Activated CD4-positive, alpha-beta T cell treated with anti-CD3 and anti-CD28 coated beads for 4 hours (primary cell): ENCODE measurements at places on chromosomes 16 and 17.

DNA sequence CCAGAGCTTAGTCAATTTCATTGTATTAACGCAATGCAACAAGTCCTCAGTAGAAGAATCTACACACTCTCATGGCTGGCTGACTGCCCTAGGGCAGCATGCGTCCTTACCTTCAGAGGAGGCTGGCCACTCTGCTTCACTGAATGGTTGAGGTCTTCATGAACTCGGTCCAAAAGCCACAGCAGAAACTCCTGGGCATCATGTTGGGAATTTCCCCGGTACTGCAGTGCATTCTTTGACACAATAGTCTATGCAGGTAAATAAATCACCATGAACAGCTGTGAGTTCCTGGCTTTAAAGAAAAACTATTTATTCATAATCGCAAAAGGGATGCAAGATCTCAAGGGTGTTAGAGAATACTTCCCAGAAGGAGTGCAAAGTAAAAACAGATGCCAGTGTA, 41.3 kb downstream of the USP31 start:
- DNase-seq, result no peak

GRCh38 chr16:18024611-18025010, 311.9 kb downstream of the NPIPA8 start:
- no peak for DNase-seq

DNA sequence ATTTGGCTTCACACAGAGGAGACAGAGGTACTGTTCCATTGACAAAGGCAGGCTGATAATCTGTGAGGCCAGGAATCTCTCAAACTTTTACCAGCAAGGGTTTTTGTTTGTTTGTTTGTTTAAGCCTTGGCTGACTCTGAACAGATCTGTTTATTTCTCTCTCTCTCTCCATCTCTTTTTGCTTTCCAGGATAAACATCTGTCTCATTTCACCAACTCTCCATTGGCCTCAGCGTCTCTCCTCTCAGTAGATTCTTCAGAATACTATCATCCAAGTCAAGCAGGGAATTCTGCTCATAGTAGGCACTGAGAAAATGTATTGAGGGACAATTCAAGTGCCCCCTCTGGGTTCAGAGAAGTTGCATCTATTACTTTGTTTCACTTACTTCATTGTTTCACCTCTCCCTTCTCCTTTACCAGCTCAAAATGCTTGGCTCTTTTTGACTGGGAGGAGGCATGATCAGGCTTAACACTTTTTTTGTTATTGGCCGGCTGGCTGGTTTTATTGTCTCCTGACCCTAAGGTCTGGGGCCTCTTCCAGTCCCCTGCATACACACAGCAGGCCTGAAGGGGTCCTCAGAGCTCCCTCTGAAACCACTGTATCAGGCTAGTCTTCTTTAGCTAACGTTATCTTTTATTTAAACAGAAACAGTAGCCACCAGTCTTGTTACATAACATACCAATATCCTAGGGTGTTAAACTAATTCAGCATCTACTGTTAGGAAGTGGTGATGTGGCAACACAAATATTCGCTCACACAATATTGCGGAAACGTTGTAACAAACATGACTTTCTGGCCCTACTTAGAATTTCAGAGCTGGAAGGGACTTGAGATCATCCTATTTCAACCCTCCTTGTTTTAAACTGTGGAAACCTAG, 2.0 kb upstream of the YPEL2 start:
- peak; percentile 44 for DNase-seq

DNA sequence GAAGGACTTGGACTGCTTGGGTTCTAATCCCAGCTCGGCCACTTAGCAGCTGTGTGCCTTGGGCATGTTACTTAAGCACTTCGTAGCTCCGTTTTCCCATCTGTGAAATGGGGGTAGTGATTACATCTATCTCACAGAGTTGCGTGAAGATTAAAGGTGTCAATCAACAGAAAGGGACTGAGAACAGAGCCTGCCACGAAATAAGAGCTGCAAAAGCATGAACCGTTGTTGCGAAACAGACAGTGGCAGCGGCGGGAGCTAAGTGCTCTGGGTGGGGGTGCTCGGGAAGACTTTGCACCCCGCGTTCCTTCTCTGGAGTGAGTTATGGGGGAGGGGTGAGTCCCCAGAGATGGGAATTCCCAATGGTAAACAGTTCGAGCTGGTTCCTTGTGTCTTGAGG, 79.6 kb upstream of the LHX1 start:
- no peak for DNase-seq

- DNase-seq, result no peak
These were observed 7.4 kb downstream of the MAP2K3 start for GRCh38 chr17:21291862-21292261.

DNA sequence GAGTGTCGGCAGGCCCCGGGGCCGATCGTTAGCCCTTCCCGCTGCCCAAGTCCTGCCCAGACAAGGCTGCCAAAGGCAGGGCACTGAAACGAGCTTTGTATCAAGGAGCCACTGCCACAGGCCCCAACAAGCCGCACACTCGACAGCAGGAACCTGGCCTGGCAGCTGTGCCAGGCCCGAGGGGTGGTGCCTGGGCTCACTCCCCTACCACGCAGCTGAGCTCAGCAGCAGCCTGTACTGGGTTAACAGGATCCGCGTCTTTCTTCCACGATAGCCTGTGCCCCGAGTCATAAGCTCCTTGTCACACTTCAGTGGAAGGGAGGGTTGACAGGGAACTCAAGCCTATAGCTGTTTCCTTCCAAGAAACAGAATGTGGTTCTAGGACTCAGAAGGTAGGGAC, 87.9 kb downstream of the ABR start:
- DNase-seq, result no peak

- DNase-seq, result no peak
These were observed 6.5 kb downstream of the LGALS3BP start for GRCh38 chr17:78973196-78973595.

- no peak for DNase-seq
These were observed 9.4 kb downstream of the XYLT2 start for GRCh38 chr17:50355336-50355700.

- no peak for DNase-seq
These were observed 5.4 kb upstream of the GJD3 start for GRCh38 chr17:40369923-40370322.

DNA sequence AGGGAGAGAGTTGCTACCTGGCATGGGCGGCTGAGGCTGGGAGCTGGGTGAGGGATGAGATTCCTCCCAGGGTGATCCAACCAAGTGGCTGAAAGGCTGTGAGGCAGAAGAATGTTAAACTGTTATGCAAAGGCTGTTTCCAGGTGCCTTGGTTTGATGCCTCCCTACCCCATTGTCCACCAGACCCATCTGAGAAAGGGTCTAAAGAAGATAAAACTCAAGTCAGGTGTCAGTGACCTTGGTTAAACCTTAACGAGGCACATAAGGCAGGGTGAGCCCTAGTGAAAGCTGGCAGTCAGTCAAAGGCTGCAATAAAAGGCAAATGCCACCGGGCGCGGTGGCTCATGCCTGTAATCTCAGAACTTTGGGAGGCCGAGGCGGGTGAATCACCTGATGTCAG, 23.8 kb downstream of the LDHD start:
- DNase-seq, result no peak

- no peak for DNase-seq
These were observed 78.4 kb downstream of the ABCC1 start for GRCh38 chr16:16027728-16028310.

DNA sequence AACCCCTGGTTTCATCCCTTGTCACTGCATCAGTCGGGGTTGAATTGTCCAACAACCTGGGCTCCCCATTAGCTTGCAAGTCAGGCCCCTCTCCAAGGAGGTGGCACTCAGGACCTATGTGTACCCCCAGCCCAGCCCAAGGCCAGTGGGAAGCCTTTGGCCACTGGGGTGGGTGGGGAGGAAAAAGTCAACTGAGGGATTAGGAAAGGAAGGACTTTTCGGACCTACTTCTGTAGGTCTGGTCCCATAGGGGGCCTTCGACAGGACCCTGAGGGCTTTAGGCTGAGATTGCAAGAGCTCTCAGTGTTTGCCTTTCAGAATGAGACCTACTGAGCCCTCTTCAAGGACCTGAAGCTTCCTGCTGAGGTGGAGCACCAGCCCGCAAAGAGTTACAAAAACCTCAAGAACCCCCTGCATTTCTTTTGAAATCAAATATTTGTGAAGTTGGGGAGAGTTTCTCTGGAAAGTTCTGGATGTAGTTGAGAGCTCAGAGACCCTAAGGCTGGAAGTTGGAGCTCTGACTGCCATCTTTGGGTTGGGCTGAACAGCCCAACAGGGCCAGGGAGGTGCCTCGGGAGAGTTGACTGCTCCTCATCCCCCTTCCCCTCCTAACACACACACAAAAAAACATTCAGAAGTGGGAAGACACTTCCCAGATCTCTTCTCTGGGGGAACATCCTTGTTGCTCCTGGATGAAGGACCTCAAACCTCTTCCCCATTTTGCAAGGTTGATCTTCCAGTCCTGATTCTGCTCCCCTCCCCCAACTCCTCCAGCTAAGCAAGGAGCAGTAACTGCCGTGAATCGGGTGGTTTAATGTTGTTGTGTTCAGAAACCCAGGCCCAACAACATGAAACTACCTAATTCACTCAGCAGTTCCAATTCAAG, 5.8 kb upstream of the HOXB9 start:
- no peak for DNase-seq

DNA sequence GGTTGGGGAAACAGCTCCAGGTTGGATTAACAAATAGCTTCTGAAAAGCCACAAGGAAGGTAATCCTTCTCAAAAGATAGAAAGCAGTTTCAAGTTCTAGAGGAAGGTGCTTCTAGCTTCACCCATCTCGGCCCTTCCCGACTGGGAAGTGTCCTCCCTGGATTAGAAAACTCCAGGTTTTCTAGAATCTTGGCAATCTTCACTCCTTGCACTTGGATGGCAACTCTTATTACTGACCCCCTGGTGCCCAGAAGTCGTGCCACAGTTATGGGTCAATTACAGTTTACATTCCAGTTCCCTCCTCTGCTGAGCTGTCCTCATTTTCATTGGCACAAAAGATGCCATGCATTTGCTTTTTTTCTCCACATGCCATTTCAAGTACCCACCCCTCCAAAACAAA, 65.6 kb downstream of the SMG6 start:
- no peak for DNase-seq

DNA sequence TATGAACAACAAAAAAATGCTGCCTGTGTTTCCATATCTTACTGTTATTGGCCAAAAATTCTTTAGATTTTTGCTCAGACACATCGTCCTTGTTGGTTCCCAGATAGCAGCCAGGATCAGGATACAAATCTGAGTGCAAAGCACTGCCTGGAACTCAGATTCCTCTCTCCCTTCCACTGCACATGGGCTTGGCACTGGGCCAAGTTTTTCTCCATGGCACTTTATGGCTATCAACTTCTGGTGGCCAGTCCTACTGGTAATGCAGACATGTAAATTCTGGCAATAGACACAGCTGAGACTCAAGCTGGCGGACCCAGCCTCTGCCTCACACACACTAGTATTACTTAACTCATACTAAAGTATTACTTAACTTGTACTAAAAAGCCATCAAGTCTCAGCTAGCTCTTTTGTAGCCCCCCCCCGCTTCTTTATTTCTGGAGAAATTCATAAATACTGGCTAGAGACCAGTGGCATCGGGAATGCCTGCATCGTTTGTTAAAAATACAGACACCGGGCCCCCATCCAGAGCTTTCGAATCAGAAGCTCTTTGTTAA, 181.2 kb upstream of the COX10 start:
- DNase-seq, result no peak

GRCh38 chr17:69477204-69477902, 62.9 kb downstream of the MAP2K6 start:
- DNase-seq, result no peak

DNA sequence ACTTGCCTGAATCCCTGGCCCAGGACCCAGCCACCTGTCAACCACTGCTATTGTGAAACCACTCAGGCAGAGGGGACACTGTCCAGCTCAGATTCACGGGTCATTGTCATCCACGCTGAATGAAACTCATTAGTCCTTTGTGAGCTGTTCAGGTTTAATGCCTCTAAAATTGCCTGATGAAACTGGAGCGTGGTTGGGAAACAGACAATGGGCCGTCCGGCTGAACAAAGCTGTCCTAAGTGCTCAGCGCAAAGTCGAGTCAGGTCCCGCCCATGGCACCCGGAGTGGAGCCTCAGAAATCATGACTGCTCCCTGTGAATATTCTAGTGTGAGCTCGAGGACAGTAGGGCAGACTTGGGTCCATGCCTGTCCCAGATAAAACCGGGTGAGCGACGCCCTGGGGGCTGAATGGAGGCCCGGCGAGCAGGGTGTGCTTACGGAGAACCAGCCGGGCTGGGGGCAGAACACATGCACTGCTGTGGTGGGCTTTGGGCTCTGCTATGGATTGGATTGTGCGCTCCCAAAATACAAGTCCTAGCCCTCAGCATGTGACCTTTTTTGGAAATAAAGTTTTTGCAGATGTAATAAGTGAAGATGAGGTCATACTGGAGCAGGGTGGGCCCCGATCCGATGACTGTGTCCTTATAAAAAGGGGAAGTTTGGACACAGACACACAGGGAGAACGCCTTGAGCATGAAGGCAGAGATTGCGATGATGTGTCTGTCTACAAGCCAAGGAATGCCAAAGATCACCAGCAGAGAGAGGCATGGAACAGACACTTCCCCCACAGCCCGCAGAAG, 12.9 kb upstream of the CMIP start:
- no peak for DNase-seq

DNA sequence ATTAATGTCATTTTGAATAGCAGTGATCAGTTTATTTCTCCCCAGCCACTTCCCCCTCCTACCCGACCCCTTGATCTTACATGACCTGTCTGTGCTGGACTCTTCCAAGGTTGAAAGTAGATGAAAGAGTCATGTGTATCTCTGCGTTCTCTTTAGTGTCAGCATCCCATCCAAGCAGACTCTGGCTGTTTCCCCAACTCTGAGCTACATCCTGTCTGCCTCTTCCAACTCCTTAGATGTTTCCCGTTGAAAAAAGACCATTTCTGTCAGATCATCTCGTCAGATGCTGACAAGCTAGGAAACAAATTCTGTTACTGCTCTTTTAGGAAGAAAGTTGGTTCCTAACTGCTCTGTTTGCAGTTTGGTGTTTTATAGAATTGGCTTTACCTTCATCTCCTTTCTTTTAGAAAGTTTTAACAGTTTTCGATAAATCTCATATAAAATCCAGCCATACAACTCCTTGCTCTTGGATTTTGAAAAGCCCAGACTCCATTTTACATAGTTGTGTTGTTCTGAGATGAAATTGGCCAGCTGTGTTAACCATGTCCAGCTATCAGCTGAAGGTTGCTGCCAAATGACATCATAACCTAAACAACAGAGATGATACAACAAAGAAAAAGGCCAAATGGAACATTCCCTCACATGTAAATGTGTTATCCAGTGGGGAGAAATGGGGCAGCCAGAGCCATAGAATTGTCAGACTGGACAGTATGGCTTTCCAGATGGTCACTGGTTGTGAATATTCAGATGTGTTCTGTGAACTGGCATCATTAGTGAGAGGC, 43.5 kb downstream of the CYB561 start:
- DNase-seq, result no peak

DNA sequence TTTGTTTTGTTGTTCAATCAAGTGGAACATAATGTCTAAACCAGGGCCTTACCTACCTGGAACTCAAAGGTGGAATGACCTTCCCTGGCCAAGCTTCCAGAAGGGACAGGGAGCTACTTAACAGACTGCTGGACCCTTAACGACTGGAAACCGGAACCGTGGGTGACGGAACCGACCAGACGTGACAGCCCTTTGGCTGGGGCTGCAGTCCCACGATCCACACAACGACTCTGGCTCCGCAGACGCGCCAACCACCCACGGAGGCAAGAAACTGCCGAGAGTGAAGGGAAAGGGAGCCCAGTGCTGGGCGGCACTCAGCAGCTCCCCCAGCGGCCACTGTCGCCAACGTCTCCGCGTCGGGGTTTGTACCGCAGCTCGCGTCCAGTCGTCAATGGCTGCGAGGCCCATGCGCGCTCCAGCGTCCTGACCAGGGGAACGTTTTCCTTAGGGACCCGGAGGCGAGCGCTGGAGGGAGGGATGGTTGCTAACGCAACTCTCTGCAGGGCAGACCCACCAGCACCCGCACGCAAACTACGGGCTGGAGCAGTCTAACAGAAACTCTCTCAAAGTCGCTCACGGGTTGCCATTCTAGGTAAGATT, 5.5 kb upstream of the KIF22 start:
- DNase-seq, result peak; percentile 75
